Activated T-helper 17 cell treated with anti-CD3 and anti-CD28 coated beads, Interleukin-2, amount 50 U/mL, for 72 hours (primary cell): ENCODE measurements at places on chromosomes 5 and 9.

- no peak for ATAC-seq
These were observed 36.1 kb downstream of the HMCN2 start for GRCh38 chr9:130301483-130302286.

DNA sequence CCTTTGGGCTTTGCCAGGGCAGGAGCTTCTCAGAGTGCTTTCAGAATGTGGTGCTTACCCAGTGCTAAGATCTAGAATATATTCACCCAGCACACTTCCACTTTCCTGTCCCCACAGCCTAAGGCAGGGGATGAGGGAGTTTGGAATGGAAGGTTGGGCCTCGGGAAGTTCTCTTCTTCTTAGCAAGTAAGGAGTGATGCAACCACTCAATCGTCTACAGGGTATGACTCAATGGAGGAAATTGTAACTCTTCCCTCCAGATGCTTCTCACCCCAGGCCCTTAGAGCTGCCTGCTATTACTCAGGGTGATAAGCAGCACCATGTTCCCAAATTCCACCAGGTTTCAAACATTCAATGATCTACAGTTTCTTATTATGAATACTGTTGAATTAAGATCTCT lies 30.8 kb upstream of the AGGF1 start:
- ATAC-seq = no peak

DNA sequence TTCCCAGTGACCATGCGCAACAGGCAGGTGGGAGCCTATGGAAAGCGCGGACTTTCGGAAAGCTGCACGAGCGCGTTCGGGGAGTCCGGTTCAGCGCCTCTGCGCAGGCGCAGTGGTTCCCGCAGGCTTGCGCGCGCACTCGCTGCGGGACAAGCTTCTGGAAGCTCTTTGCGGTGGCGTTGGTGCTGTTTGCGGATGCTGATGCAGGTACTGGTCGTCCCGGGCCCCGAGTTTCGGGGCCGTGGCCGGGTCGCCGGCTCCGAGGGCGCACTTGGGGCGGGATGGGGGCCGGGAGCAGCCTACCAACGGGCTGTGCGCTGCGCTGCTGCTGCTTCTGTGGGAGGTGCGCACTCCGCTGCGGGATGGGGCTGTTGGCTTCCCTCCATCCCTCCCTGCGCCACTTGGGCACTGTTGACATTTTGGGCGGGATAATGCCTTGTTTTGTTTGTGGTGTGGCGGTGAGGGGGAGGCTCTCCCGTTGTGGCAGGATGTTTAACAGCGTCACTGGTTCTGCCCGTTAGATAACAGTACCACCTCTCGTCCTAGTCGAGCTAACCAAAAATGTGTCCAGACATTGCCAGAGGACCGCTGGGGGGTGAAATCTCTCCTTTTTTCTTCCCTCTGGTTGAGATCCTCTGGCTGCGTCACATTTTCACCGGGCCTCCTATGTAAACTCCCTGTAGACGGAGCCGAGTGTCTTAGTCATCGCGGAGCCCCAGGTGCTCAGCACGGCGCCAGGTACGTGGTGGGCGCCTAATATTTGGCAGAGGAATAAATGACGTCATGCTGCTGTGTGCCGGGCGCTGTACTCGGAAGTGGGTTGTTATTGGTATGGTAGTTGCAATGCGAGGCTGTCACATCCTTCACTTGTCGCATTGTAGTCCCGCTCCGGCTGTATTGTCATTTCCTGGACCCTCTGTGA lies at the start of gene ZNF483:
Gene ZNF483 (plus strand): TSS at position 124 of the 922 bp plus-strand sequence. CDS start 2,217 bp downstream, outside the sequence.
- ATAC-seq = peak; percentile 71

DNA sequence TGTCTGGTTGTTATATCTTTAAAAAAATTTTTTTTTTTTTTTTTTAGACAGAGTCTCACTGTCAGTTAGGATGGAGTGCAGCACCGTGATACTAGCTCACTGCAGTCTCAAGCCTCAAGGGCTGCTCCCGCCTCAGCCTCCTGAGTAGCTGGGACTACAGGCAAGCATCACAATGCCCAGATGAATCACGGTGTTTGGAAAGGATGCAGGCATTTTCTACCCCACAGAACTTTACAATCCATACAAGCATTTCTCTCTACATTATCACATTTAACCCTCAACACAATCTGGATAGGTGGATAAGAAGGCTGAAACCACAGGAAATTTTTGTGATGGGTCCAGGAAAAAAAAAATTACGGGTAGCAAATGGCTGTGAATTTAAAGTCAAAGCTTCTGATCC lies 5.8 kb upstream of the PCA3 start:
- no peak for ATAC-seq
